ENCODE measurements at places on chromosomes 1 and 21.

GRCh38 chr1:4684864-4685522, 30.6 kb downstream of the AJAP1 start:
- DNase-seq, result no peak

- DNase-seq, result no peak
Observed at GRCh38 chr1:100778748-100779147, 59.2 kb downstream of the VCAM1 start.

GRCh38 chr1:143735764-143736461, 235.9 kb downstream of the FAM72C start:
- DNase-seq, result no peak

GRCh38 chr1:83583351-83584014, 415.4 kb downstream of the TTLL7 start:
- no peak for DNase-seq

GRCh38 chr1:60924964-60925798, 157.2 kb upstream of the NFIA start:
- DNase-seq, result no peak

- no peak for DNase-seq
Observed at GRCh38 chr1:188070848-188071247, 1242.1 kb downstream of the PLA2G4A start.

DNA sequence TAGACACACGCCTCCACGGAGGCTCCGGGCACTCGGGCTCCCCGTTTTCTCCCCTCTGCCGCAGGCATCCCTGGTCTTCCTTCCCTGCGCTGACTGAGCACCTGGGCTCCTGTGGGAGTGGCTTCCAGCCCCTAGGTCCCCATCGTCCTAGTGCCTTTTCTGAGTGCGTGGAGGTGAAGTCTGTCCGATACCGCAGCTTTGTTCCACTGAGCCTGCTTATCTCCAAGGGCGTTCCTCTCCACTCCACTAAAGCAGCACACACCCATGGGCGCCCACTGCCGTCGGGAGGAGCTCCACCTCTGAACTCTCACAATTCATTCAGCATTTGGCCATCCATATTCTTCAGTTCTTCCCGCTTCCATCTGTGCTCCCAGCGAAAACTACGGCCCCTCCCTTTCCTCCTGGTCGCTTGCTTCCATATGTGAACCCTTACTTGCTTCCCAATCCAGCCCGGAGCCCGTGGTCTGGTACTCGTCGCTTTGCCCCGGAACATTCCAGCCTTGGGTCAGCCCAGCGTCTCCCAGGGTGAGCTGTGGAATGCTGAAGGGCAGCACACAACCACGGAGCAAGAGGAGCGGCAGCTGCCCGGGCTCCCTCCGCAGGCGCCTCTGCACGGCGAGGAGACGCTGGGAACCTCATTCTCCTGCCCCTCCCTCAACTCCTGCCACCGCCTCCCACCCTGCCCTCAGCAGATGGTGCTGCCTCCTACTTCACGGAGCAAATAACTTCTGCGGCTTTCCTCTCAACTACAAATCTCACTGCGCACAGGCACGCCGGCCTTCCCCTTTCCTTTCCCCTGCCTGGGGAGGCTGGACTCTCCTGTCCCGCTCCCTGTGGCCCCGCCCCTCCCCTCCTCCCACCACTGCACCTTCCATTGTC, 27.5 kb downstream of the ATP8B2 start:
- DNase-seq, result no peak

GRCh38 chr1:99017655-99018054, 13.0 kb upstream of the PLPPR5 start:
- no peak for DNase-seq

DNA sequence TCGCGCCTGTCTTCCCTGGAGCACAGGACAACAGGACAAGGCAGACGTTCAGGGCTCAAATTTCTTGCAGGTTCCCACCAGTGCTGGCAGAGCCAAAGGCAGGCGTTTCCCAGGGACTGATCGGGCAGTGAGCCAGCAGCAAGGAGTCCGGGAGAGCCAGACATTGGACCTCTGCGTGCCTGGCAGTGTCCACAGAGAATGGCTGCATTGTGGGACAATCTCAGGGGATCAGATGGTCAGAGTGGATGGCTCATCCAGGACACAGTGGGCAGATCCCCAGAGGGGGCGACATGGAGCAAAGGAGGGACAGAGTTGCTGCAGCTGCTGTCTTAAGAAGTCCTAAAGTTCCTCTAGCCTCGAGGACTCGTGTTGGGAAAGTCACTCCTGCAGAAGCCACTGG, 4.6 kb downstream of the TMEM63A start:
- DNase-seq, result no peak

DNA sequence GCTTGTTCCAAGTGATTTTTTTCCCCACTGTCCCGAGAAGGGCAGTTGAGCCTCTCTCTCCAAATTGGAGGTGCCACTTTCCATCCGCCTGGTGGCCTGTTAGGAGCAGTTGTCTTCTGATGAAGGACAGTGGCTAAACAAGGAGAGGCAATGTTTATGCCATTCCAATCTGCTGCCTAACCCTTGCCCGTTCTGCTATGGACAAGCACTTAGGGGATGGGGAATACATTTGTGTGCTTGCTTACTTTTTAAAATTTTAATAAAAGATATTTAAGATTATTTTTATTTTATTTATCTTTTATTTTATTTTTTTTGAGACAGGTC, 12.0 kb downstream of the COQ8A start:
- DNase-seq, result no peak

DNA sequence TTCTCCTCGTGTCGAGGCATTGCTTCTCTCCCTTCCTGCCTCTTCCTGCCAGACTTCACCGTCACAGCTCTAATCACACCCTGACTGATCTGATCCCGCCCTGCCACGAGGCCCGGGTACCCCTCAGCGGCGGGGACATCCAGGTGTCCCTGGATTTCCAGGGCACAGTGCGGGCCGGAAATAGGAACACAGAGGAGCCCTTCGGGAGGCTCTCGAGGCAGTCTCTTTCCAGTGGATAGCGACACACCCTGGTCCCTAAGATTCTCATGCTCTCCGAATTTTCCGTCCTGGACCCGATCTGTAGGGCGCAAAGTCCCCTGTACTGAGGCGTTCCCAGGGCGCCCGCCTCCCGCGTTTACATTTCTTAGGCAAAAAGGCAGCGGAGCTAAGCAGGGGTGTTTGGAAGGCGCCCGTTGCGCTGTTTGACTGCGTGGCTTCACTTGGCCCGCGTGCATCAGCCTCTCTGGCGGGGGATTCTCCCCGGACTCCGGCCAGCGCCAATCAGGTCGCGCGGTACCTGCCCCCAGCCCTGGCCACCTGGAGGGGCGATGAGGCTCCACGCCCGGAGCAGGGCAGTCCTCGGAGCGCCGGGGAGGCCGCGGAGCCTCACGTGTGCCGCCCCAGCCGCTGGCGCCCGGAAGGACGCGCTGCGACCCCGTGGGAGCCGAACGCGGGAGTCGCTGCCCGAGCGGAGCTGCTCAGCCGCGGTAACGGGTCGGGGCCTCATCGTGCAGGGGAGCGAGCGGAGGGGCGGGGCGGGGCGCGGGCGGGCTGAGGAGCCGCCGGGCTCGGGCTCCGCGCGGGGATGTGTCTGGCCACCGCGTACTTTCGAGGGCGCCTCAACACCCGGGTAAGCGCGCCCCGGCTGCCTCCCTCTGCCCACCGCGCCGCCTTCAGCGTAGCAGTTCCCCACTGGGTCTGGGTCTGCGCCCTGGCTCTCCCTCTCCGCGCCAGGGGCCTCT, at the start of gene FAM163A:
Gene FAM163A (plus strand): TSS at position 575 of the 962 bp plus-strand sequence. CDS start 69,807 bp downstream, outside the sequence.
- no peak for DNase-seq

GRCh38 chr1:104932949-104933679, 1183.4 kb downstream of the AMY1C start:
- DNase-seq, result no peak

GRCh38 chr1:166939741-166940375, 35.5 kb downstream of the ILDR2 start:
- DNase-seq, result no peak

DNA sequence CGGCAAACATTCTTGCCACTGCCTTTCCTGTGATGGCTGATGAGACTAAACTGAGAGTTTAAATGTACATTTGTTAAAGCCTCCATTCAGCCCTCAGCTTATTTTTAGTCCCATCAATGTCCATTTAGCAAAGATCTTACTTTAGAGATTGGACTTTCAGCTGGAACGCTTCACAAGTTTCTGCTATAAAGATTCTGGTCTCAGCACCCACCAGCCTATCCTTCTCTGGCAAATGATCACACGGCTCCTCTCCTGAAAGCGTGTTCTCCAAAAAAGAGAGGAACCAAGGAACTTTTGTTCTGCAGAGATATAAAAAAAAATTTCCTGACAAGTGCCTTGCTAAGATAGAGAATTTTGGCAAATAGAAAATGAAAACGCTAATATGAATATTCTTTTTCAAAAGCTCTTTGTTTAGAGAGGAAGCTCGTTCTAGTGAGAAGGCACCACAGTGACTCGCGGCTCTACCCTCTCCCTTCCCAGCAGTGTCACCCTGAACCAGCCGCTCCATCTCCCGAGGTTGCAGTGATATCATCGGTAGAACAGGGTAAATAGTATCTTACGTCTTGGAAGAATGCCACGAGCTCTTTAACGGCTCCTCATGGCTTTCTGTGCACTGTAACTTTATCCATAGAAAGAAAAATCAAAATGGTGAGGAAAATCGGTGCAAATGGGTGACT, 200.2 kb downstream of the APP start:
- DNase-seq, result no peak

DNA sequence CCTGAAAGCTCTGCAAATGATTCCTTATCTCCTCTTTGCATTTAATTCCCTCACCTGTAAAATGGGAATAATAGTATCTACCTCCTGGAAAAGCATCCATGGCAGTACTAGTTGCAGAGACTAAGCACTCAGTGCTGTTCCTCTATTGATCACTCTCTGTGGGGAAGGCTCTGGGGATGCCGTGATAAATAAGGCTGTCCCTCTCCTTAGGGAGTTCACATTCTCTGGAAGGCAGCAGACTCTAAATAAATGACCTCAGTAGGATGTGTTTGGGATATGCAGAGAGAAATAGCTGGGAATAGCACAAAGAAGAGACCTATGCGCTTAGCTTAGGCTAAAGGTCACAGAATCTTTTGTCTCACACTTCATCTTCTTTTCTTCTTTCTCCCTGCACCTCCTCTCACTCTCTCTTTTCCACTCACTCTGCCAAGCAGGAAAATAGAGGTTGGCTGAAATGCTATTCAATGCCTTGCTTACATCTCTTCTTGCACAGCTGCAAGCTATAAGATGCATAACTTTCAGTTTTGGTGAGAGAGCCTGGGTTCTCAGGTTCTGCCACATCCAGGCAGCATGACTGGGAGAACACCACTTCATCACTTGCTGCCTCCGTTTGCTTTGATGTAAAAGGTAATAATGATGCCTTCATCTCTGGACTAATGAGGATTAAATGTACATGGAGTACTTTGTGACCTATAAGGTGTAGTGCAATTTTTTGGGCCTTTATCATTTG, 101.5 kb downstream of the LMX1A start:
- no peak for DNase-seq

DNA sequence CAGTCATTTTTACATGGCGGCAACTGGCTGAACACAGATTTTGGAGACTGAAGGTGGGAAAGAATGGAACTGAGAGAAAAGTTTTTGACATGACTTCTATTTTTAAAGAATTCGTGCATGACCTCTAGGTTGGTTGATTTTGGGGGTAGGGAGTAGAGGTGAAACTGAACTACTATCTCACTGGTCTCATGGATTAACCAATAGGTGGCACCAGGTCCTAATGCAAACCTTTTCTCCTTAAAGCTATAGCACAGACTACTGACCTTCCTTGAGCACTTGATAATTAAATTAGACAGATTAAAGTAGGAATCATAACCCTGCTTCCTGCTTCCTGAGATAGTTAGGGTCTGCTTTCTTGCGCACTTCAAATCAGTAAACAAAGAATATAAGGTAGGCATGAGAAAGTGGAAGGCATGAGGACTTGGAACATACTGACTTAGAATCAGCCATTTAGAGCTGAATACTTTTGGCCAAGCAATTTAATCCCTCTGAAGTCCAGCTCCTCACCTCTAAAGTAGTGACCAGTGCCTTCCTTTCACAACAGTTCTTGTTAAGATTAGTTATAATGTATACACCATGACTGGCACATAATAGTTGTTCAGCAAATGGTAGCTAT, 206.0 kb downstream of the CENPF start:
- DNase-seq, result no peak

GRCh38 chr1:243256590-243256989, 749 bp downstream of the SDCCAG8 start:
- DNase-seq, result no peak

GRCh38 chr1:217462159-217462558, 168.7 kb downstream of the GPATCH2 start:
- DNase-seq, result no peak

DNA sequence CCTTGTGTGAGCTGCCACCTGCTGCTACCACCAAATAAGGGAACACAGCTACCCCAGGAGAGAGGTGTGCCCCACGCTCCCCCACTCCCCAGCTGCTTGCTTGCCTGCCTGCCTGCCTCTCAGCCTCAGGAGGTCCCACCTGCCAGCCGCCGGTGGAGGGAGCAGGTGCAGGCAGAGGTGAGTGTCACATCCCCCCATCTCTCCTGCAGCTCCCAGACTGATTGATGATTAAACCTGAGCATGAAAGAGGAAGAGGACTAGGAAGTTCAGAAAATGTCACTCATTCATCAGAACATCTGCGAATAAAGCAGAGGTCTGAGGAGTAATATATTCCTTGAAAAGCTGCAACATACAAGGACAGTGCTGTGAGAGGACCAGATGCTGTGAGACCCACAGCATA, 58.6 kb upstream of the HIVEP3 start:
- no peak for DNase-seq

DNA sequence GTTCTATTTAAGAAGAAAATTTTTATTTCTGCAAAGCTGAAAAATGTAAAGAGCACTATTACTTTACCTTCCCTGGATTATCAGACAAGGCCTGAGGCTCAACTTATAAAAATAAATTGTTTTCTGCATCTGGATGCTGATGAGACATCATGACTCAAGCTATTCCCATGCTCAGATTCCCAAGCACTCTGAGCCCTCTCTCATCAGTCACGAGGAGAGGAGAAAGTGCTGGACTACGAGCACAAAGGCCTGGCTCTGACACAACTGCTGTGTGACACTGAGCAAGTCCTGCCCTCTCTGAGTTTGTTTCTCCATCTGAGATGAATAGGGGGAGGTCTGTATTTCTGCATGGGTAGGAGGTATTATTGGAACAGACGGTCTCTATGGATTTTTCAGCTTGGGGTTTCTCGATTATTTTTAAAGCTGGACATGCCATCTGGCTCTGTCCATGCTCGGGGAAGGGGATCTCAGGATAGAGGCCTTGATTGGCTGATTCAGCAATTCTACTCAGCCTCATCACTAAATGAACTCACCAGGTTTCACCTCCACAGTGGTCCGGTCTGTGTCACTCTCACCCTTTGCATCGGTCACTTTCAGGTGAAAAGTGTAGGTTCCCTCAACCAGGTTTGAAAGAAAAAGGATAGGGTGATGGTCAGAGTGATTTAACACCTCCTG, 107.7 kb downstream of the KIAA0319L start:
- no peak for DNase-seq

Data from stimulated activated CD4-positive, alpha-beta T cell treated with anti-CD3 and anti-CD28 coated beads, Interleukin-1b, Interleukin-23, amount 100 ng/mL, for 1 hour (primary cell).